ENCODE measurements at places on chromosomes 5 and 9.

GRCh38 chr5:65037831-65038815, 269.4 kb downstream of the CWC27 start:
- DNase-seq = no peak

GRCh38 chr5:149381986-149382338, 2.9 kb upstream of the IL17B start:
- peak; percentile 70 for DNase-seq

DNA sequence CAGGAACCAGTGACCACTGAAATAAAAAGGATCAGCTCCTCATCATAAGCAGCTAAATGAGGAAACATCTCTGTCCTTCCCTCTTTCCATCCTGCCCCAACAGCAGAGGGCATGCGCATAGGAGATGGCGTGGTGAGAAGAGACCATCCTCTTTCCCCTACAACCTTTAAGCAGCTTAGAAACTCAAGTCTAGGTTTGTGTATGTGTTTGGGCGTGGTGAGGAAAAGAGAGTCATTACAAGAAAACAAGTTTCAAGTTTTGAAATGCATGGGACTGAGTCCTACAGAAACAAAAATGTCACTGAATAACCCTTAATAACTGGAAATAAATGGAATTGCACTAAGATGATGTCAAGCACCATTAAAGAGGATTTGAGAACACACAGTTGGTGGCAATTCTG, 96.4 kb upstream of the IL12B start:
- DNase-seq = no peak

DNA sequence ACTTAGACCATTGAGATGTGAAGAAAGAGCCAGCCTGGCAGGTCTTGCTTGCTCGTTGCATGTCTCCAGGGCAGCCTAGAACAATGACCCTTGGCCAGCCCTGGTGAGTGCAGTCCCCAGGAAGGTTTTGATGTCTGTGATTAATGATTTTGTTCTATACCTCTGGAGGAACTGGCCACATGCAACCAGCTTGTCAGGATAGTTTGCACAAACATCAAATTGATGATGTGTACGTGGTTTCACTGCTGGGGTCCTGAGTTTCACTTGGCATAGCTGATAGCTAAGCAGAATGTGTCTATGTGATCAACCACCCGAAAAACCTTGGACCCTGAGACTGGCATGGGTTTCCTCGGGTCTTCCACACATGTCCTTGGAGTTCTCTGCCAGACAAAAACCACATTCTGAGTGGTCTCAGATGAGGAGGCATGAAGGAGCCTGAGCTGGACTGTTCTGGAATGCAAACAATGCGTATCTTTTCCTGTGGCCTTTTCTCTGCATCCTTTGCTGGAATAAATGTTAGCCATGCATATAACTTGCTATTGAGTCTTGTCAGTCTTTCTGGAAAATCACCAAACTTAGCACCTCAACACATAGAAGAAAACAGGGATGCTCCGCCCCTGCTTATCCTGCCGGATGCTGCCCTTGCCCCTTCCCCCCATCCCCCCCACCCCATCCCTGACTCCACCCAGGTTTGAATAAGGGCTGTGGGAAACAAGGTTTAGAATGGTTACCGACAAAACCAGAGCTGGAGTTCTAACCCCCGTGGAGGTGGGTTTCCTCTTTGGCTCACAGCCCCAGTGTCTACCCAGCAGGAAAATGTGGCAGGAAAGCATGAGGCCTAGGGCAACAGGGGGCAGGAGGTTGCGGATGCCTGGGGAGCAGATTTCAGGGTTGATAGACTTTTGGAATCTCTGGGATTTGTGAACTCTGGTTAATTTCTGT, 50.1 kb upstream of the ANKRD33B start:
- no peak for DNase-seq

DNA sequence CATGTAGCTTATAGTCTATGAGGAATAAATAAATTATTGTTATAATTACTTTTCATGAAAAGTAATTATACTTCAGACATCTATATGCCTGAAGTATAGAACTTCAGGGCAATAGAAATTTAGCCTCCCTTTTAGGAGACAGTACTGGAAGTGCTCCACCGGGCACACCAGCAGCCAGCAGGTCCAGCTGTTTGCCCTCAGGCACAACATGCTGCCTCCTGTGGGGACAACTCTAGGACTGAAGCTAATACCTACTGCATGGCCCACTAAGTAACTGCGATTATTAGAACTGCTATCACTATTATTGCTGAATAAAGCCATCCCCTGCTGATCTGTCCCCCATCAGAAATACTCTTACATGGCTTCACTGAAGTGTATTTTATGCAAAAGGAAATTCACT, 329.6 kb downstream of the MED10 start:
- DNase-seq = no peak

DNA sequence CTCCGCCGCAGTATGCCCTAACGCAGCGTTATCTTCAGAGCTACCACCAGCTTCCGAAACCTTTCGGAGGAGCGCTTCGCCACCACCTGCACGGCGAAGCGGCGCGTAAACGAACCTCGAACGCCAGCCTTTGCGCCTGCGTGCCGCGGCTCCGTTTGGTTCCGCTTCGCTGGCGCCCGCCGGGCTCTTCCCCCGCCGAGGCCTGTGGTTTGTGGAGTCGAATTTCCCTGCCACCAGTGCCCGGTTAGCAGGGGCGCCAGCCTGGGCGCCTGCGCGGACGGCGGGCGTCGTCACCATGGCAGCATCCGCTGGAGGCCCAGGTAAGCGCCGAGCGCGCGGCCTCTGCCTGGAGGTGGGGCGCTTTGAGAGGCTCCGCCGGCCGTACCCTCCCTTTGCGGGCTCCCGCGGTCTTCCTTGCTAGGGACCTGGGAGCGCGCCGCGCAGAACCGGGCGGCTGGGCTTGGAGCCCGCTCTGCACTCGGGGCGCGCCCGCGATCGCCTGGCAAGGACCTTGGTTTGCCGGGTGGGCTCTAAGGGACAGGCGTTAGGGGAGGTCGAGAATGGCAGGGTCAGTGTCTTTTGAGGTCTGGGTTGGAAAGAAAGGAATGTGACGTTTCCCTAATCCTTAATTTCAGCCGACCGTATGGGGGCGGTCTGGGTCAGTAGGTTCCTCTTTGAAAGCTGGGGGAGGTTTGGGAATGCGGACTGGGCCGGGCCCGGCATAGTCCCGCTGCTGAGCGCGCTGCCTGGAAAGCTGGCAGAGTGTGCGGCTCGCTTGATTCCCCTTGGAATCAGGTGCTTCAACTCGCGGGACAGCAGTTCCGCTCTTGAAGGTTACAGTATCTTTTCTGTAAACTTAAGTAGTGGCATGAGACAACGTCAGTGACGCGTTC, at the start of gene FAM151B:
Gene FAM151B, plus strand, starts transcription at position 272 of the 893 bp plus-strand sequence. Its CDS starts 24 bp downstream, at position 296.
- peak; percentile 52 for DNase-seq

- no peak for DNase-seq
Measured at GRCh38 chr9:1490341-1491232, 440.4 kb downstream of the DMRT2 start.

GRCh38 chr5:61790678-61791077, 458.6 kb downstream of the ZSWIM6 start:
- DNase-seq = no peak

- no peak for DNase-seq
Measured at GRCh38 chr5:4953576-4953975, 186.6 kb upstream of the ADAMTS16 start.

GRCh38 chr9:1938675-1939170, 76.4 kb upstream of the SMARCA2 start:
- DNase-seq = no peak

DNA sequence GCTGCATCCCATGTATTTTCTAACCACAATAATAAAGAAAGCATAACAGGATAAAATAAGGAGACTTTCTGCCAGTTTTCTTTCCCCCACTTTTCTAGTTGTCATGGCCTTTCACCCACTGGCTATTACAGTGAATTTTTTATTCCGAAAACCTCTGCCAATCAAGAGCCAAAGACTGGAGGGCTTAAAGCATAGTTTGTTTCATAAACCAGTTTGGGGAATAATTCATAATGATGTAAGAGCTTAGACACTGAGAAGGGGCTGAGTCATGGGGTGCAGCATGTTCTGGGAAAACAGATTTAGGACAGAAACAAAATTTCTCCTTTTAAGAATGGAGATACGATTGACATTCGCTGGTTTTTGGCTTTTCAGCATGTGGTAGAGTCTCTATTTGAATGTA, 4.4 kb upstream of the GLIPR2 start:
- DNase-seq = no peak

GRCh38 chr5:3704661-3705060, 109.0 kb downstream of the IRX1 start:
- no peak for DNase-seq

DNA sequence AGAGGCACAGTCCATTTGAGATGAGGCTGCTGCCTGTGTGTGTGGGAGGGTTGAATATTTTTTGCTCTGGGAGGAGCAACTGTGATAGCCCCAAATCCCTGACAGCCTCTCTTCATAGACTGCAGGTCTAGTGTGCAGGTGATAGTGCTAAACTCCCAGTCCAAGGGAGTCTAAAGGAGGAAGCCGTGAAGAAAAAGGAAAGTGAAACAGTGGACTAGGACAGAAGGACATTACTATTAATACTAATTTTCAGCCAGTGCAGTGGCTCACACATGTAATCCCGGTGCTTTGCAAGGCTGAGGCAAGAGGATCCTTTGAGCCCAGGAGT, 295.0 kb downstream of the PDE4D start:
- DNase-seq = no peak

GRCh38 chr9:135040892-135041291, 46.6 kb upstream of the OLFM1 start:
- DNase-seq = no peak

GRCh38 chr9:87718852-87719612, 6.9 kb upstream of the CTSL start:
- DNase-seq = no peak

- DNase-seq = no peak
Measured at GRCh38 chr5:136682986-136683385, 317.6 kb upstream of the TRPC7 start.

DNA sequence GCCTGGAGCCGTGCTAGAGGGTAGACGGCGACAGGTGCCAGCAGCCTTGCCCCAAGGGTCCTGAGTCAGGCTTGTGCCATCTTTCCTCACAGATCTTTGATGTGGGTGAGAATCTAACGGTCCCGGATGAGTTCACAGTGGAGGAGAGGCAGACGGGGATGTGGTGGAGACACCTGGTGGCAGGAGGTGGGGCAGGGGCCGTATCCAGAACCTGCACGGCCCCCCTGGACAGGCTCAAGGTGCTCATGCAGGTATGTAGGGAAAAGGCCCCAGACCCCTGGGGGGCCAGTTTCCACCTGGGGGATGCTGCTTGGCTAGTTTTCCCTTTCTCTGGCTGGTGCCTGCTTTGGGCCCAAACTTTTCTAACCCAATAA, 24.0 kb downstream of the PTGES2 start:
- DNase-seq = no peak

- DNase-seq = no peak
Measured at GRCh38 chr5:178449163-178450070, 140.8 kb downstream of the COL23A1 start.

GRCh38 chr5:2921651-2922050, 170.2 kb upstream of the IRX2 start:
- no peak for DNase-seq

DNA sequence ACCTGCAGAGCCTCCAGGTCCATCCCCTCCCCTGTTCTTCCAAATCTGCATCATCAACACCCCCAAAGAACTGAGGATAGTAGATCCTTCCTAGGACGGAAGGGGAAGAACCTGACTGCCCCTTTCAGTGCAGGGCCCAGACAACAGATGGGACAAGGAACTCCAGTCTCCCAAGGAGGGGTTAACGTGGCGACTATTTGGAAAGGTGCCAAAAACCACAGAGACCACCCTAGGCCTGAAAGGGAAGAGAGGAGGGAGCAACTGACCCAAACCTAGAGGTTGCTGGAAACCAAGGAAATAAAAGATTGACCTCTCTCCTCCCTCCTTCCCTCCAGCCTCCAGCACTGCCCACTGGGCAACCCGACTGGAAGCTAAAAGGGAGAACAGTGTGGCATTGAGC, 59.7 kb upstream of the NEURL1B start:
- DNase-seq = no peak

DNA sequence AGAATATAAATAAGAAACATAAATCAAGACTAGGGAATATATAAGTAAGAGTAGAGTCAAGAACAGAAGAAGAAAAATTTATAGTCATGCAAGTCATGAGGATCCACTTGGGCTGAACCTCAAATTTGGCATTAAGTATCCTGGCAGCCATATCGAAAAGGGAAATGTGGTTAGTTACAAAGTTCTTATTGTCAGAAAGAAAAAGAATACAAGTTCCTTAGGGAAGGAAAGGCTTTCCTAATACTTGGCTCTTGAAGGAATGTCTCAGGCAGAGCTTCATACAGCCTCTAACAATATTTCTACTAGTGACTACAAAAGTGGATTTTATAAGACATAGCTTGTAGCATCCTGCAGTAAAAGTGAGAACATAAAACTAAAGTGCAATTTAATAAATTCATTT, 45.4 kb downstream of the TMEM252 start:
- DNase-seq = no peak

DNA sequence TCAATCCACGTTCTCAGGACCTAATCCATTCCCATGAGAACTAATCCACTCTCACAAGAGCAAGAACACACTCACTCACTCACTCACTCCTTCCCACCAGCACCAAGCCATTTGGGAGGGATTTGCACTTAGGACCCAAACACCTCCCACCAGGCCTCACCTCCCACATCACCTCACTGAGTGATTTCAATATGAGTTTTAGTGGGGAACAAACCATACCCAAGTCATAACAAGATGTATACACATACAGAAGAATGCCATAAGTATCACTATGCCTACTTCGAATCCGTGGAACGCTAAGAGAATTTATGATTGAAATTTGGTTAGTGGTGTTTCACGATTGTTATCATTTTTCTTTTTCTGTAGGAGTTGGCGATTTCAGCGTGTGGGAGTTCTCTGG, 29.3 kb upstream of the CTSL start:
- DNase-seq = no peak

- no peak for DNase-seq
Measured at GRCh38 chr9:81902626-81903025, 25.6 kb upstream of the SPATA31D4 start.
